ENCODE measurements at places on chromosomes 4 and X.

- no peak for DNase-seq
Measured at GRCh38 chrX:153689654-153690465, 2.1 kb downstream of the SLC6A8 start.

- peak; percentile 13 for DNase-seq
Measured at GRCh38 chrX:118254611-118255010, 91.3 kb upstream of the WDR44 start.

DNA sequence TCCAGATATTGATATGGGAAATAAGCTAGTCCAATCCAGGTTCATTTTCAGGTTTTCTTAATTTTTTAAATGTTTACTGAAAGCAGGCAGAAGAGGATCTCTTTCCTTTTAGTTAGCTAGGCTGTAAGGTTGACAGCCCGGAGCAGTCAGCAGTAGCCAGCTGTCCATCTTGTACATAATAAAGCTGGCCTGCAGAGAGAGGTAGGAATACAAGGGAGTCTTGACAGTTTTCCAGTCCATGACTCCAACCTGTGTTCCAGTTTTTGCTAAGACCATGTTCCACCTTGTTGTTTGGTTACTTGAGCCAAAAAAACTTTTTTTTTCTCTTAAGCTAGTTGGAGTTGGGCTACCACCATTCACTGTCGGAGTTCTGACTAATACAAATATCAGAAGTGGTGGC, 402.7 kb upstream of the TEX13C start:
- DNase-seq, result no peak

GRCh38 chrX:102720237-102721168, at the start of gene GPRASP3:
Gene GPRASP3 (plus strand): TSS chrX:102720743. CDS start chrX:102748996, 28,253 bp downstream.
- peak; percentile 72 for DNase-seq

GRCh38 chr4:121379276-121379675, 1.5 kb downstream of the QRFPR start:
- no peak for DNase-seq

DNA sequence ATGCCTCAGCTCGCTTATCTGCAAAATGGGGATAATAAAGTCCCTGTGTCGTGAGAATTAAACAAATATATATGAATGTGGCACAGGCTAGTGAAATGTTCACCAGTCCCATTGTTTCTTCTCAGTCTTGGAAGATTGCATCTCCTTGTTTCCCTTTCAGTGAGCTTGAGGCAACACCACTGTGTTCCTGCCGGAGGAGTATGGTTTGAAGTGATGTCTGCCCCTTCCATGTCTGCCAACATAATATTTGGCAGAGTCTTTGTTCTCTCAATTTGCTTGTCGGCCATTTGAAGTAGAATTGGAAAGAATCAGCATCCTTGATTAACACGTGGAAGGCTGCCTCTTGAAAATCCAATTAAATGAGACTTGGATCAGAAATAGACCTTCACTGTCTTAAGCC, 1088.5 kb upstream of the INTU start:
- no peak for DNase-seq

GRCh38 chr4:88359558-88359957, 19.1 kb upstream of the HERC6 start:
- DNase-seq, result no peak

DNA sequence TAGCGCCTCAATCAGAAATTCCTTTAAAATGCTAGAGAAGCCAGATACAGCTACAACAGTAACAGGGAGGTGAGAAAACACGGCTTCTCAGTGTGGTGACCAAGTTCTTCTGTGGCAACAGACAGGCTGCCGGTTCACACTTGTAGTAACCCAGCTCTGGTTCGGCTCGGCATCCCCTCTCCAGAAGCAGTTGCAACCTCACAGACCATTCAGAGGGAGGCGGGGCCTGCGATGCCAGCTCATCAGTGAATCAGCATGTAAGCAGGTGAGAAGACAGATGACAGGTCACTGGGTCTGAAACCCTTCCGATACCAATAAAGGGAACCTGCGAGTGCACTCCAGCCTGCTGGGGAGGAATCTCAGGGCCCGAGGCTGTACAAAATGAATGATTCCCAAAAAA, 251.0 kb downstream of the KCNIP4 start:
- DNase-seq, result no peak

GRCh38 chr4:174464949-174465348, 57.3 kb downstream of the HPGD start:
- DNase-seq, result no peak

Data from stimulated activated CD4-positive, alpha-beta T cell treated with anti-CD3 and anti-CD28 coated beads, Interleukin-1b, Interleukin-23, amount 100 ng/mL, for 48 hours (primary cell).